A549 (cell line): ENCODE measurements at places on chromosomes 5 and 9.

- DNase-seq, result no peak
Measured at GRCh38 chr9:93567271-93567959, 9.0 kb upstream of the PHF2 start.

DNA sequence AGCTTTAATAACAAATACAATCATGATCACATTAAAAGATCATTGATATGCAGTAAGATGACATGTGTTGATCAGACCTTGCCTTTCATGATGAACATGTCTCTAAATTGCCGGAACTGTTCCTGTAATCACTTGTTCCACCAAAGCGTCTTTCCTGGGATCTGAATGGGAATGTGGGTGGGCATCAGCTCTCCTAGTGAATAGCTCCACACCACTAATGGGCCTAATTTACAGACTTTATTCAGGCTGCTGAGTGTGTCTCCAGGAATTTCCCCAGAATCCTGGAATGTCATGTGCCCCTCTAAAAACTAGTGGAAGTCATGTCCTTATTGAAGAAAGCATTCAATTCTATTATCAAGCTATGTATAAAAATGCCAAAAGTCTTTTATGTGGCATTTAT lies 765.1 kb upstream of the CTNND2 start:
- no peak for DNase-seq

GRCh38 chr5:57586649-57587048 lies 104.0 kb upstream of the ACTBL2 start:
- DNase-seq, result no peak

- DNase-seq, result no peak
Measured at GRCh38 chr9:87648606-87649005, 77.3 kb upstream of the CTSL start.

GRCh38 chr5:118692811-118693342 lies 295.5 kb downstream of the DTWD2 start:
- DNase-seq, result no peak

- no peak for DNase-seq
Measured at GRCh38 chr5:35120715-35121114, 73.0 kb upstream of the AGXT2 start.

GRCh38 chr5:109324931-109325330 lies 84.8 kb downstream of the PJA2 start:
- DNase-seq, result no peak

DNA sequence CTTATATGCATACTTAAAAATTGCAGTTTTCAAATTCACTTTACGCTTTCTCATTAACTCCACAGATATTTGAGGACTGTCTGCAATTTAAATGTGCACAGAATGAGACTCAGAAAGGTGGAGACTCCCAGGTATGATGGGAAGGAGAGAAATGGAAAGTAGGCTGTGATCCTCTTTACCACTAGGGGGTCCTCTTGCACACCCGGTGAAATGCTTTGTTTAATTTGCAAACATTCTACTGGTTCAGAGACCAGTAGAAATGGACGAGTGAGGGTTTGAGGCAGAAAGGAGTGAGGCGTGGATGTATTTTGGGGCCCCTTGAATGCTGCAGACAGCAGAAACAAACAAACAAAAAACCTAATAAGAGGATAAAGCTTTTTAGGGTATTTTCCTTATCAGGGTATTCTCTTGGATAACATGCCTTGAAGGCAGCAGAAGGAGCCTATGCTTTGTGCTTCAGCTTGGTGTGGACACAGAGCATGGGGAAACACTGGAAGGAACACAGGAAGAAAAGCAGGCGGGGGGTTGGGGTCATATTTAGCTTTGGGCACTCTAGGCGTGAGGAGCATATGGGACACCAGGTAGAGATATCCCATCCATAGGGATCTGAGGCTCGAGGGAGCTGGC lies 410.1 kb downstream of the DMRT2 start:
- DNase-seq, result peak; percentile 13

DNA sequence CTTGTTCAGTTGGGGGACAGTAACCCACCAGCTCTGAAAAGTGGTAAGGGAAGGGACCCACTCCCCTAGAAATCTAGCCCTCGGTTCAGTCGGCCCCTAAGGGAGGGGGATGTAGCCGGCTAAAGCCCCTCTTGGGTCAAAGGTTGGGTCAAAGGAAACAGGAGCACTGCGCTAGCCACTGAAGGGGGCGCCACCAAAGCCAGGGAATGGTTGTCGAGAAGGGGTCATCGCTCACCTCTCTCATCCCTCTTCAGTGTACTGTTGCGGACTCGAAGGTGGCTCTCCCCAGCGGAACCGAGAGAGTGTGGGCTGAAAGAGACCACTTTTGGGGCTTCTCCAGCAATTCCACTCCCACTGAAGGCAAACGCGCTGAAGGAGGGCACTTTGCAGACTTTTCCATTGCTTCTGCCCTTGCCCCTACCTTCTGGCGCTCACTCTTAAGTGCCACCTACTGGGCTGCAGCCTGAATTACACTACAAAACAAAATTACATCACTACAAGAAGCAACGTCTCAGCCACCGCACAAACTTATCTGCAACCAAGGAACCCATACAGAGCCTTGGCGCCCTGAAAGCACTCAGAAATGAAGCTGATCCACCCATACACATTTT lies 396.9 kb downstream of the PDE4D start:
- DNase-seq, result no peak

DNA sequence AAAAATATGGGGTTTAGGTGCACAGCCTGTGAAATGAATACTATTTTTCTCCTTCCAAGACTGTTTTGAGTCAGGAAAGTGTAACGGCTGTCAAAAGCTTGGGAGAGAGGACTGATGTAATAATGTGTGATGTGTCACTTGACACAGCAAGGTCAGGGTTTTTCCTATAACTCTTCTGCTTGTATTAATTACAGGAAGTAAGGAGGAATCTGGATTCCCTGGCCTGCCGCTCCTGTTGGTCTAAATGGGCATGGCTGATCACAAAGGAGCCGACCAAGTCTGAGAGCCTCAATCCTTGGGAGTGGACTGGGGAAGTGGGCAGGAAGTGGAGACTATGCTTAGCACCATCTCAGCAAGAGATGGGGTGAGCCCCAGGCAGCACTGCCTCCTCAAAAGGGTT lies 16.7 kb upstream of the SLC28A3 start:
- DNase-seq, result no peak

- DNase-seq, result peak; percentile 72
Measured at GRCh38 chr5:53478411-53479044, 1.9 kb upstream of the FST start.

DNA sequence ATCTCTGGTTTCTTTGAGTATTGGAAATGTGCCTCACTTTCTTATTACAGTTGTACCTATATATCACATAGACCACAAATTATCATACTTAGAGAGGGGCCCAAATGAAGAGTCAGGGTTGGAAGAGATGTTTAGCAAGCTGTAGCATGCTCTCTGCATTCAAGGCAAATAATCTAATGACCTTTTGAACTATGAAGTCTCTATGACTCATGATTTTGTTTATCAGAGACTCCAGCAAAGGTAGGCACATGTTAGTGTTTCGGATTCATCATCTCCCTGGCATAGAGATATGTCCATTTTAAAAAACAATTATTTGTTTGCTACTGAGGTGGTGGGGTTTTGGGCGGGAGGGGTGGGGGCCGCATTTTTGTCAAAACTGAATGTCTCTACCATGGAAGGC lies 2000.1 kb downstream of the EFNA5 start:
- DNase-seq, result peak; percentile 4

DNA sequence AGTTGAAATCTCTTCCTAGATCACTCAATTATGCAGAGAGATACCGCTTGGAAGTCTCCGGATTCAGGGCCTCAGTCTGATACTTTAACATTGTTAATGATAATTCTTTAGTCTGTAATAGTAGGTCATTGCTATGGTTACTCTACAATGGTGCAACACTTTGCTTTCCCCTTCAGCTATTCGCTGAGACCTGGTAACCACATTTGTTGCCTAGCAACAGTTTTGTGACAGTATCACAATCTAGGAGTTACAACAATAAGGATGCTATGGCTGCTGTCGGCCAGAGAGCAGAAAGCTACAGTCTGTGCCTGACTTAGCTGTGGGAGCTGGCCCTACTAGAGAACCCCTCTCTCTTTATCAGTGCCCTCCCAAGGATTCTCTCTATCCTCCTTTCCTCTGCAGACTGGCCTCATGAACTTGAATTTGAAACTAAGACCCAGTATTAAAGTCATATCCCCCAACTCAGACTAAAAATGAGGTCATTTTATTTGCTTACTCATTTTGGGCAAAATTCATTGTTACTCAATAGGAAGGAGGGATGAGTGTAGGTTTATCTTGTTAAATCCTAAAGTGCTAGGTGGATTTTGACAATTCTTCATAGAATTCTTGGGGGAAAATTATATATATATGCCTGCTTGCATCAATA lies 39.3 kb downstream of the NR2F1 start:
- no peak for DNase-seq

DNA sequence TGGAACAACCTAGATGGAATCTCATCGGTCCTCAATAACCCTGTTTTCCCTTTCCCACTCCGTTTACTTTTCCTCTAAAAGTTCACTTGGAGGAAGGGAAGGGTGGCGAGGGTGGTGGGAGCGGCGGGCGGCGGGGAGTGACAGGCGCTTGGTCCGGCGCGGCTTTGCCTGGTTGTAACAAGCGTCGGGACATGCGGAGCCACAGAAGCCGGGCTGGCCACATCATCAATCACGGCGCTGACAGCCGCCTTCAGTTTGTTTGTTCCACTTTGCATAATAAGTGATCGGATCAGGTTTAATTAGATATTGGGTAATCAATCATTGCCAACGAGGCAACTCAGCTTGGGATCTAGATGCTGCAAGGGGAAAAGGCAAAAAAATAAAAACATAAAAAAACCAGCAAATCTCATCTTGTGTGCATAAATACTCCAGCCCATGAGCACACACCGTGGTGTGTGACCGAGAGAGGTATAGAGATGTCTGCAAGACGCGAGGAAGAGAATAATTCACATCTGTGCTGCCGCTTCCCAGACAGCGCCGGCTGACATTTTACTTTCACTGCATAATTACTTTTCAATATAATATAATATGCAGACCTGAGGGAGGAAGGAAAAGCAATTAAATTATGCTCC lies 396.2 kb upstream of the IRX4 start:
- no peak for DNase-seq

DNA sequence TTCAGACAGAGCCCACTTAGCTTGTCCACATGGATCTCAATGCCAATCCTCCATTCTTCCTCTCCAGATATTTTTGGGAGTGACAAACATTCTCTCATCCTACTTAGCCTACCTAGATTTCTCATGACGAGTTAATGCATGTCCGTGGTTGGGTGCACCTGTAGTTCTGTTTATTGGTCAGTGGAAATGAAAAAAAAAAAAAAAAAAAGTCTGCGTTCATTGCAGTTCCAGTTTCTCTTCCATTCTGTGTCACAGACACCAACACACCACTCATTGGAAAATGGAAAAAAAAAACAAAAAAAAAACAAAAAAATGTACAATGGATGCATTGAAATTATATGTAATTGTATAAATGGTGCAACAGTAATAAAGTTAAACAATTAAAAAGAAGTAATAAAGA lies 59.0 kb downstream of the BASP1 start:
- no peak for DNase-seq

DNA sequence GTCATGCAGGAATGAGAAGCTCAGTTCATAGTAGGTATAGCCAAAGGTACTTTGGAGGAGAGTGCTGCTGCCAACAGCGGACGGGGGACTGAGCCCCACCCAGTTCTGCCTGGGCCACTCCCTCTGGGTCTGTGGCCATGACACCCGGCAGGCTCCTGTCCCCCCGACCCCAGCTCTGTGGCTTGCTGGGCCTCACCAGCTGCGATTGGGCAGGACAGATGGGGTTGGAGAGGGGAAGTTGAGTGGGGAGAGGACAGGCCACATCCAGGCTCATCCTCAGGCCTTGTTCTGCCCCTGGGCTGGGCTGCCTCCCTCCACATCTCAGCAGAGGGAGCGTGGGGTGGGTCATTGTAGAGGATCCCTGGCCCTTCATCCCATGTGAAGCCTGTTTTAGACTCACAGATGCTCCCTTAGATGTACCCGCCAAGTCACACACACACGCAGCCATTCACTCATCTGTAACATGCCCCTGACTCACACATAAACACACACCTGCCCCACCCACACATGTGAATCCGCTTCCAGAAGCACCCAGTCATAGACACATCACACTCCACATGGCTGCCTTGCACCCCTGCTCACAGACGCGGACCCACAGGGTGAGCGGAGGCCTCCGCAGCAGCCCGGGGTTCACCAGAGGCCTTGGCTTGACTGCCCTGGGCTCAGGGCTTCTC lies 48.8 kb downstream of the NTNG2 start:
- no peak for DNase-seq

GRCh38 chr5:5752844-5753243 lies 330.4 kb downstream of the ICE1 start:
- no peak for DNase-seq

DNA sequence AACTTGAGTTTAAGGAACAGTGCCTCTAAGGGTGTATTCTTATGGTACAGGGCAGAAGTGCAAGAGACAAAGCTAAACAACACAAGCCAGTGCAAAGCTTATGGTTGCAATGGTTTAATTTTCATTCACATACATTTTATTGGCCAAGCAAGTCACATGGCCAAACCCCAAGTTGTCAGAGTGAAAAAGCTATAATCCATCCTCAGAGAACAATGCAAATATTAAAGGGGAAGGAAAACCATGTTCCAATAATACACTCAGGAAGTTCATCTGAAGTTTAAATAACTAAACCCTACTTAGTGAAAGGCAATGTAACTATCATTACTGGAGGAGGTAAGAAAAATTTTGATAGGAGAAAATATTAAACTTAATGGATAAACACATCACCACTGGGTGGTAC lies 26.6 kb upstream of the TLR4 start:
- no peak for DNase-seq

DNA sequence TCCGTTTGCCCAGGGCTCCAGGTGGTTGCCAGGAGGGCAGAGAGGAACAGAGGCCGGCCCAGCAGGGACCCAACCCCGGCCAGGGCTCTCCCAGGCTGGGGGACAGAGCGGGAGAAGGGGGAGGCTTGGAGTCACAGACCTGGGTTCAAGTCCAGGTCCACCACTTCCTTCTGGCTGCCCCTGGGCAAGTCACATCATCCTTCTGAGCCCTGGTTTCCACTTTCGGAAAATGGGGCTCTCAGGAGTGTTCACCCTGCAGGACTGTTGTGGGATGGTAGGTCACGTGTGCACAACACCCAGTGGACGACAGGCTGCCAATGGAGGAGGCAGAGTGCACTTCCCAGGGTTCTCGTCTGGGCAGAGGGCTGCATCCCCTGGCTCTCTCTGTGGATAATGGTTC lies 245.4 kb downstream of the PBX3 start:
- no peak for DNase-seq

- DNase-seq, result no peak
Measured at GRCh38 chr9:123982535-123982934, 29.0 kb upstream of the LHX2 start.

GRCh38 chr5:128579639-128580038 lies 41.6 kb upstream of the FBN2 start:
- no peak for DNase-seq

DNA sequence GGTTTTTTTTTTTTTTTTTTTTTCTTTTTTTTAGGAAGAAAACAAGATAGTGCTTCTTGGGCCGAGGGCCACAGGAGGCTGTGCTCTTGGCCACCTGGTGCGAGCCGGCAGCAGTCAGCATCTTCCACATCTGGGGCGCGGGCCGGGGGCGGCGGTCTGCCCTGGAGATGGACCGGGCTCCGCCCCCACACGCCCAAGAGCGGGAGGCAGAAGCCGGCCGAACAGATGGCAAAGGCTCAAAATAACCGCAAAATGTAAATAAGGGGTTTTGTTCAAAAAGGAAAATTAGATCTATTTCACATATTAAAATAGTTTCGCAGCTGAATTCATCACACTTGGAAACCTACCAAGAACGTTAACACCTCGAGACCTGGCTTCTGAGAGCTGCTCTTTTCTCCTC lies 51.5 kb upstream of the UBAC1 start:
- DNase-seq, result no peak
